ENCODE measurements at places on chromosomes 6 and 20. TPM values are rescaled to one million over a fixed set of nuclear protein-coding genes. Genes with fewer than 3 reads are reported as not detected.

The HDGFL1 gene
- not detected for total RNA-seq

The CTCFL gene
- total RNA-seq, result under 0.01 TPM

The CST7 gene
- not detected for total RNA-seq

The HLA-DRB1 gene
- total RNA-seq, result 0.22 TPM

The BNIP5 gene
- total RNA-seq, result not detected

The SLC17A3 gene
- total RNA-seq, result not detected

The DEFB124 gene
- not detected for total RNA-seq

The ADGRF5 gene
- total RNA-seq, result 13.7 TPM

The EEF1A2 gene
- 11.0 TPM for total RNA-seq

Measured in placental epithelial cell (primary cell).